ENCODE measurements at places on chromosomes 1 and 21. TPM values are rescaled to one million over a fixed set of nuclear protein-coding genes. Genes with fewer than 3 reads are reported as not detected.

DNA sequence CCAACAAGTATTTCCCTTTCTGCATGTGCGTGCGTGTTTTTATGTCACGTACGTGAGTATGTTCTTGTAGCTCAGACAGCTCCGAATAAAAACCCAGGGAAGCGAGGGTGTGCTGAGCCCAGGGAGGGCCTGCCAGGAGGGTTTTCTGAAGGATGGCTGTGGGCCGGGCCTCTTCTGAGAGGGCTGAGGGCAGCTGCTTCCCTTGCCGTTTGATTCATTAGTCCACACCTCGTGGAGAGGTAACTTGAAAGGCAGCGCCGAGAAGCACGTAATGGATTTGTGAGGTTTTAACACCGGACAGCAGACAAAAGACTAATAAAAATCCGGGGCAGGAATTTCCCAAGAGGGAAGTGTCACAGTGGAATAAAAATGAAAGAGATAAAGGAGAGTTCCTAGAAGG is 29.5 kb downstream of the CD247 start:
- H3K4me1 ChIP-seq = peaks cover 61% of the 10 kb centered on the region
- H3K27me3 ChIP-seq = no peaks in the 10 kb centered on the region
- peak overlapping the region; percentile 43 for H3K4me3 ChIP-seq
- H3K27ac ChIP-seq = peak overlapping the region; percentile 96
- DNase-seq = no peak

DNA sequence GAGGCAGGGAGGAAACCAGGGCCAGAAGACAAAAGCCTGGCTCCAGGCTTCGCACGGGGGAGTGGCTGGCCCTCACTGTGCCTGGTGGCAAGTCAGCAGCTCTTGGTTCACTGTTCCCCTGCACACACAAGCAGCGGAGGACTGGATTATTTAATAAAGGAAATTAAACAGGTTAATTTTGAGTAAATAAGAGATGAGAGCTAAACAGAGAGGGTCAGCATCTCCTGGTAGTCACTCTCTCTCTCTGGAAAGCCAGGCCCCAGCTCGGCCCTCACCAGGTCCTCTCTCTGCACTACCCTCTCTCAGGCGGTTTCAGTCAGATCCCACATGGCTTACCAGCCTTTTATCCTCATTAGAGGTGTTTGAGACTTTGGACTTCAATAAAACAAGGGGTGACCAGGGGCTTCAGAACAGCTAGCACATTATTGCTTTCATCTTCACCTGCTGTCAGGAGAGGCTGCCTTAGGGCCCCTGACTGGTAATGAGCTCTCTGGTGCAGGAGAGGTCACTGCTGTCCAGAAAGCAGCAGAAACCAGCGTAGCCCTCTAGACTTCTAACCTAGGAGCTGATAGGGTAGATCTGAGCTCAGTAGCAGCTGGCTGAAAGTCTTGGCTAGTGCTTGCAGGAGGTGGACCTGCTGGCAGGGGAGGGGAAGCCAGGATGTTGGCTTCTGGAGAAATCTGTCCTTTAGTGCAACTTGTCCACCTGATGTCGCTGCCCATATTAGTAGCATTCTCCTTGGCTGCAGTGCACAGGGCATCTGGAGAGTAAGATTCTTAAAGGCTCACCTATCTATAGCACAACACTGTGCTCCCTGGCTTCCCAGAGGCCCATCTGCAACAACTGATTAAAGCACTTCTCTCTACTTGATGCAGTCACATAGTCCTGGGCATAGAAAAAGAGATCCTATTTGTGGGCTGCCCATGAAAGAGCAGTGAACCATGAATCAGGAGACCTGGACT is 45.9 kb downstream of the SYT6 start:
- H3K27me3 ChIP-seq = no peaks in the 10 kb centered on the region
- no peak overlapping the region for H3K27ac ChIP-seq
- H3K36me3 ChIP-seq = no peaks in the 10 kb centered on the region
- no peak for DNase-seq
- H3K4me3 ChIP-seq = no peak overlapping the region

GRCh38 chr1:84957966-84958365 is 38.9 kb downstream of the MCOLN2 start:
- no peak overlapping the region for H3K4me3 ChIP-seq
- no peaks in the 10 kb centered on the region for H3K27me3 ChIP-seq
- DNase-seq = no peak
- no peaks in the 10 kb centered on the region for H3K4me1 ChIP-seq

SPRR5 gene
- not detected for total RNA-seq

DNA sequence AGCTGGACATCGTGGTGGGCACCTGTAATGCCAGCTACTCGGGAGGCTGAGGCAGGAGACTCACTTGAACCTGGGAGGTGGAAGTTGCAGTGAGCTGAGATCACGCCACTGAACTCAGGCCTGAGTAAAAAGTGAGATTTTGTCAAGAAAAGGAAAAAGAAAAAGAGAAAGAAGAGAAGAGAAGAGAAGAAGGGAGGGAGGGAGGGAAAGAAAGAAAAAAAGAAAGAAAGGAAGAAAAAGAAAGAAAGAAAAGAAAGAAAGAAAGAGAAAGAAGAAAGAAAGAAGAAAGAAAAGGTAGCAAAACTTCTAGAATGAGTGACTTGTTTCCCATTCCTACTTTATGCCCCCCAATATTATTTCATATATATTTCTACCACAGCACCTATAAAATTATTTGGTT is 98.8 kb downstream of the UBE2U start:
- H3K27ac ChIP-seq = no peak overlapping the region
- no peak overlapping the region for H3K4me3 ChIP-seq
- H3K27me3 ChIP-seq = no peaks in the 10 kb centered on the region
- no peaks in the 10 kb centered on the region for H3K4me1 ChIP-seq

IFI6 gene
- 24.7 TPM for total RNA-seq

DNA sequence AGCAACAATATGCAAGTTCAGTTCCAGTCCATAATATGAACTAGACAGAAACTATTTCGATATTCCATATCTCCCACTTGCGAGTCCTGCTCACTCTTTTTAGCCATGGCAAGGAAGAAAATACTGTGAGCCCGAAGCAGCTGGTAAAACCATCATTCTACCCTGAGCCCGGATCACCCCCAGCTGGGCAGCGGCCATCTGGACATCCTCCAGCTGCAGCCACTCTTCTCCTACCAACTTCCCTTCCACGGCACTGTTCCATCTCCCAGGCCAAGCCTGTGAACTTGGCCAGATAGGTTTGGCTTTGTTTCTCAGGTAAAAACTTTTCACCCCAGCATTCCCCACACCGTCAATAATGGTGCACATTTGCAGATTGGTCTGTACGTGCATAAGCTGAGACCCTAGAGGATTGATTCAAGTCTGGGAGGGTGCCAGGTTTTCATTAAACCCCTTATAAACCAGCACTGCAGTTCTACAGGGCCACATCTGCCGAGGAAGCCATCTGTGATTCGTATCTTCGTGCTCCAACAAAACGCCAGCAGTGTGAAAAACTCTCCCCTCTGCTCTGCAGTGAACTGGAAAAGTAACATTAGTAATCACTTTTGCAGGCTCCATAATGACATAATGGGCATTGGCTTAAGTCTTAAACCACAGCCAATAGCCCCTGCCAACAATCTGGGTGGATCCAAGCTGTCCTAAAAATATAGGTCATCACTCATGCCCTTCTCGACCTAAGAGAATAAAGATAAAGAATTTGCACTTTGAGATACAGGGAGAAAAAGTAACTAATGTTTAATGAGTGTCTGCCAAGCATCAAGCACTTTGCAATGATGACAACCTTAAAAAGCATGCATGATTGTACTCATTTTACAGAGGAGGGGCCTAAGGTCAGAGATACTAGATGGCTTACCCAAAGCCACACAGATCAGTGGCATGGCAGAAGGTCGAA is 205.1 kb downstream of the PLPP3 start:
- no peak overlapping the region for H3K27ac ChIP-seq
- H3K36me3 ChIP-seq = no peaks in the 10 kb centered on the region
- no peaks in the 10 kb centered on the region for H3K27me3 ChIP-seq
- no peak overlapping the region for H3K4me3 ChIP-seq
- H3K4me1 ChIP-seq = no peaks in the 10 kb centered on the region
- DNase-seq = no peak

KRTAP7-1 gene
- total RNA-seq = not detected

NBPF10 gene
- total RNA-seq = 2.9 TPM

DNA sequence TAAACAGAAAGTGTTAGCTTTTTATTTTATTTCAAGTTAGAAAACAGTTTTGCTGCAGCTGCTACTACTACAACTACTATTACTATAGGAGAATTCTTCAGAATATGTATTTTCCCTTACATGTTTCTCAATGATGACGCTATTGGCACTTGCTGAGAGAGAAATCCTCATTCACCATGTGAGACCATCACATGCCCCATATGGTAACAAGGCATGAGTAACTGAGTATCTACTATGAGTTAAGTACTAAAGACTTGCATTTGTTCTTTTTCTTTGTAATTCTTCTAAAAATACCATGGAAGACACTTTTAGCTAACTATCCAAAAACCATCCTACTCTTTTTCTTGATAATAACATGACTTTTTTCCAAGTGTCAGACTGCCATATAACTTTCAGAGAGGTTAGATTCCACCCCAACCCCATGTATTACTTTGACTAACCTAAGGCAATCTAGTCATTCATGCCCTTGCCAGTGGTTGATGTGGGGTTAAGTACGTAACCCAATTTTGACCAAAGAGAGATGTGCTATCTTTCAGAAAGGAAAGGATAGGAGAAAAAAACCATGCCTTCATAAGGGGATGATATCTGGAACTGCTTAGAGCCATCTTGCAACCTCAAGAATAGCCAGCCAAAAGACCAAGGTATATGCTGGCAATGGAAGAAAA is 42.9 kb downstream of the COP1 start:
- H3K4me1 ChIP-seq = no peaks in the 10 kb centered on the region
- no peak for DNase-seq
- H3K4me3 ChIP-seq = no peak overlapping the region
- H3K27me3 ChIP-seq = no peaks in the 10 kb centered on the region
- no peaks in the 10 kb centered on the region for H3K36me3 ChIP-seq

KLHL21 gene
- total RNA-seq = 22.9 TPM

GRCh38 chr1:920010-920409 is 3.7 kb upstream of the SAMD11 start:
- H3K4me1 ChIP-seq = peaks cover 4% of the 10 kb centered on the region
- H3K27ac ChIP-seq = no peak overlapping the region
- H3K27me3 ChIP-seq = no peaks in the 10 kb centered on the region
- no peaks in the 10 kb centered on the region for H3K36me3 ChIP-seq

- H3K36me3 ChIP-seq = no peaks in the 10 kb centered on the region
- H3K4me1 ChIP-seq = no peaks in the 10 kb centered on the region
- no peak overlapping the region for H3K4me3 ChIP-seq
- DNase-seq = peak; percentile 19
Observed at GRCh38 chr21:45768011-45768739, 124.7 kb downstream of the PCBP3 start.

DNA sequence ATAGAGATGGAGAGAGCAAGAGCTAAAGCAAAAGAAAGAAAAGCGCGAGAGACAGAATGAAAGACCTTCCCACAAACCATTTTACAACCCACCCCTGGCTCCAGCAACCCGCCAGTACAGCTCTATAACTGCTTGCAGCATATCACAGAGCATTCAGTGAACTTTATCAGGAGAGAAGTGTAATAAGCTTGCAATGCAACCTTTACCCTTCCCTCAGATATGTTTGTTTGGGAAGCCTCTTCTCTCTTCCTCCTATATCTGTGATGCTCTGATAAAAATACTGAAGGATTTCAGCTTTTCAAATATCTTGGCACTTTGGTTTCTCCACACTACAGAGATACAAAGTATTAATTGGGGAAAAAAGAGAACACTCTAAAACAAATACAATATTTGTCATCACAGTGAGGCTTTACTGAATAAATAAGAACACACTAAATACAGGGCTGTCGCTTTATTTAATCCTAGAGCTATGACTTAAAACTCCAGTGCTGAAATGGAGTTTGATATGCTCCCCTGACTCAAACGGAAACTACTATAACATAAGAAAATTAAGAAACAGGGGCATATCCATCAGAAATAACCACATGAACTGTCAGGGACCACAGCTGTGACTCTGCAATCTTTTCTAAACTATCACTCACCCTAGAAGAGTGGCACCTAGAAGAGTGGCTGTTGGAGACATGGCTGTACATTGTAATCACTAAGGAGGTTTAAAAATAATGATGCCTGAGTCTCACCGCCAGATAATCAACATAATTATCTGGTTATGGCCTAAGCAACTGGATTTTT is 6.7 kb downstream of the CRP start:
- H3K4me1 ChIP-seq = no peaks in the 10 kb centered on the region
- H3K4me3 ChIP-seq = no peak overlapping the region
- DNase-seq = no peak

VASH2 gene
- total RNA-seq = 1.1 TPM

STX12 gene
- 28.9 TPM for total RNA-seq

HSF2BP gene
- total RNA-seq = 0.67 TPM

DNA sequence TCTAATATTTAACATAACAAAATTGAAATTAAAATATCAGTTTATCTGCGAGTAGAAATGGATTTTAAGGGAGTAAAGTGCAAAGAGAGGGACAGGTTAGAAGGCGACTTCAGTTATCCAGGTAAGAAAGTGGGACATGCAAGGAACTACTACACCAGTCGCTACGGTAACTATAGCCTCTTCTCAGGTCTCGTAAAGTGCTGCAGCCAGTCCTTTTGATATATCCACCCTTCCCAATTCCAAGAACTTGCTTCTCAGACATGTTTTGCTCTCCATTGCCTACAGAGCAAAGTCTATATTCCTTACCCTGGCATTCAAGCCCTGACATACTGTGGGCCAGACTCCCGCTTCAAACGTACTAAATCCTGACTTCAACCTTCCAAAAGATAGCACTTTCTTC is 2.5 kb downstream of the COA7 start:
- H3K4me1 ChIP-seq = no peaks in the 10 kb centered on the region
- peaks cover 14% of the 10 kb centered on the region for H3K36me3 ChIP-seq
- H3K4me3 ChIP-seq = no peak overlapping the region
- no peak overlapping the region for H3K27ac ChIP-seq
- H3K27me3 ChIP-seq = no peaks in the 10 kb centered on the region

RGS13 gene
- total RNA-seq = not detected

ELAPOR1 gene
- 5.8 TPM for total RNA-seq

DNA sequence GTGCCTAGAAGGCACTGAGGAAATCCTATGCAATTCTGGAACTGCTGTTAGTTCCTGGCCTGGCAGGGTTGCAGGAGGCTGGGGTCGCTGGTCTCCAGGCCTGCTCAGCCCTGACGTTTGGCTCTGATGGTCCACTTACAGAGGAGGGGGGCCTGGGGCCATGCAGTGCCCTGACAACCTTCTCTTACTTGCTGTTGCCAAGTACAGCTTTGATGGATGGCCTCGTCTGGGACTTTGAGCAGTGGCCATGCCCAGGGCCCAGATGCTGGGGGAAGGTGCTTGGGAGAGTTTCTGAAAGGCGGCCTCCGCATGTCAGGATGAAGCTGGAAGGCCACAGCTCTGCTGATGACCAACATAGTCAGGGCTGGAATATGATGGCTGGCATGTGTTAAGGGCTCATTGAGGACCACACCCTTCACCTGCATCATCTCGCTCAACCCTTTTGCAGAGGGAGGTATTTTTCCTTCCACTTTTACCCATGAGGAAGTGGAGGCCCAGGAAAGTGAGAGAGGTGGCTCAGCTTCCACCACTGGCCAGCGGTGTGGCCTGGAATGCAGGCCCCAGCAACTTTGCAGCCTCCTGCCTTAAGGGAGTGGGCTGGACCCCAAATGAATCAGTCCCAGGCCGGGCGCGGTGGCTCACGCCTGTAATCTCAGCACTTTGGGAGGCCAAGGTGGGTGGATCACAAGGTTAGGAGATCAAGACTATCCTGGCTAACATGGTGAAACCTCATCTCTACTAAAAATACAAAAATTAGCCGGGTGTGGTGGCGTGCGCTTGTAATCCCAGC is 34.7 kb upstream of the LRRC3 start:
- no peaks in the 10 kb centered on the region for H3K27me3 ChIP-seq
- no peak overlapping the region for H3K27ac ChIP-seq
- H3K36me3 ChIP-seq = no peaks in the 10 kb centered on the region
- no peaks in the 10 kb centered on the region for H3K4me1 ChIP-seq
- DNase-seq = no peak
- H3K4me3 ChIP-seq = no peak overlapping the region

ESRRG gene
- not detected for total RNA-seq

ZFP69B gene
- total RNA-seq = 8.0 TPM

Measured in naive thymus-derived CD4-positive, alpha-beta T cell (primary cell).